ENCODE measurements at places on chromosomes 6 and 20.

DNA sequence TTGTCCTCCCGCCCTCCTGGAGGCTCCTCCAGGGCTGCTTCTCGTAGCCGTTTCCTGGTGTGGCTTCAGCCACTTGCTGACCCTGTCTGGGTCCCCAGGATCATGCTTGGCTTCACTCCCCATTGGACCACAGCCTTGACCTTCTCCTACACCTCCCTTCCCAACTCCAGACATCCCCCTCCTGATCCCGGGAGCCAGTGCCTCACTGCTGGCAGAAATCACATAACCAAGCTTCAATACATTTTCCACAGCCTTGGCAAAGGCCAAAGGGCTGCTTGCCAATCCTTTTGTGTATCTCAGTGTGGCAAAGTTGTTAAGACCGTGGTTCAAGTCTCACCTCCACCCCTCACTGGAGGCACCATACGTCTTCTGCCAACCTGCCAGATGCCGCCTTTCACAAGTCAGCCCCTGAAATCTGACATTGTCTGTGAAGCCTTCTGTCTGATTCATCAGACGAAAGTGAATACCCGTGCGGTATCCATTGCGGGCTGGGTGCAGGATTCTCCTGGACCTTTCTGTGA lies 60.1 kb downstream of the PHACTR3 start:
- no peak for DNase-seq

GRCh38 chr6:56904068-56904467 lies 50.8 kb upstream of the BEND6 start:
- DNase-seq = no peak

DNA sequence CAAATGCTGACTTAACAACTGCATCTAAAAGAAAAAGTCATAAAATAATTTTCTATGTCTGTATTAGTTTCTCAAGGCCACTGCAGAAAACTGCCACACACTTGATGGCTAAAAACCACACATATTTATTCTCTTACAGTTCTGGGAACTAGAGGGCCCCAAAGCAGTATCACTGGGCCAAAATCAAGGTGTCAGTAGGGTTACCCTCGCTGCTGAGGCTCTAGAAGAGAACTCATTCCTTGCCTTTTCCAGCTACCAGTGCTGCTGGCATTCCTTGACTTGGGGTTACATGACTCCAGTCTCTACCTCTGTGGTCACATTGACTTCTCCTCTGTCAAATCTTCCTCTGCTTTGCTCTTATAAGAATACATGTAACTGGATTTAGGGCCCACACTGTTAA lies 124.6 kb upstream of the THEMIS start:
- no peak for DNase-seq

DNA sequence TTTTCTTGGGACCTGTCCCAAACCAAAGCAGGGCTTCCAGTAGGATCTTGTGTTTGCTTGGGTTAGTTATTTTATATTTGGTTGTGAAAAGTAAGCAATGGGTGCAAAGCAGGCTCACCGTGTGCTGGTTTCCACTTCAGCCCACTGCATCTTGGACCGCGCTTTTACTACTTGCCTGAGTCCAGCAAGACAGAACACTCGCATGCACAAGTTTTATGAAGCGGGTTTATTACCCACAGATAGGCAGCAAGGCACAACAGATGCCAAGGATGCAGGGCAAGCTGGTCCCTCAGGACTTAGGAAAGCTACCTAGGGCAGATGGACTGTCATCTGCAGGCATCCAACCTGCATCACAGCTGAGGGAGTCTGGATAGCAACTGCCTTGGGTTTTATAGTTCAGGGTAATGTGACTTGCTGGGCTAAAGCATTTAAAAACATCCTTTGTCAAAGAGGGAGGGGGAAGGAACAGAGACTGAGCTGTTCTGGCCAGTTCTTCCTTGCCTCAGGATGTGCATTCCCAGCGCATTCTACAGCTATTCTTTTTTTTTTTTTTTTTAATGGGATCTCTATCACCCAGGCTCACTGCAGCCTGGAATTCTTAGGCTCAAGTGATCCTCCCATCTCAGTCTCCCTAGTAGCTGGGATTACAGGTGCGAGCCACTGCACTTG lies 18.5 kb downstream of the CITED2 start:
- DNase-seq = no peak

GRCh38 chr6:5995949-5996713 lies 10.6 kb downstream of the NRN1 start:
- peak; percentile 11 for DNase-seq

DNA sequence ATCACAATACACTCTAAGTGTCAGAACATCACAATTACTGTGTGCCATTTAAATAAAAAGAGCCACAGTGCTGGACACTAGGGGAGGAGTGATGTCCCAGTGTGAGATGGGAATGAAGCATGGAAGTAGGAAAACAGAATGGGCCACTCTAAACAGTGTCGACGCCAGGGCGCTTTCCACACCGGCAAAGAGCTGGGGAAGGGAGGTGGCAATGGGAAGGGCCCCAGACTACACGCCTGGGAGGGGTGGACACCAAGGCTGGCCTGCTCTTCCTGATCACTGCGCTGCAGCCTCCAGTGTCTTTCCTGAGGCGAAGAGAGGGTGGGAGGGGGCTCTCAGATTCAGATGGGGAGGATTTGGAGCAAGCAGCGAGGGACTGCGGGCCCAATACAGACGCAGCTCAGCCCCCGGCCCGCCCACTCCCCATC lies 75.9 kb downstream of the ERMARD start:
- no peak for DNase-seq

- no peak for DNase-seq
These were observed 139.2 kb upstream of the SASH1 start for GRCh38 chr6:148203281-148203925.

- DNase-seq = no peak
These were observed 93.6 kb downstream of the RPP40 start for GRCh38 chr6:4910037-4910760.

DNA sequence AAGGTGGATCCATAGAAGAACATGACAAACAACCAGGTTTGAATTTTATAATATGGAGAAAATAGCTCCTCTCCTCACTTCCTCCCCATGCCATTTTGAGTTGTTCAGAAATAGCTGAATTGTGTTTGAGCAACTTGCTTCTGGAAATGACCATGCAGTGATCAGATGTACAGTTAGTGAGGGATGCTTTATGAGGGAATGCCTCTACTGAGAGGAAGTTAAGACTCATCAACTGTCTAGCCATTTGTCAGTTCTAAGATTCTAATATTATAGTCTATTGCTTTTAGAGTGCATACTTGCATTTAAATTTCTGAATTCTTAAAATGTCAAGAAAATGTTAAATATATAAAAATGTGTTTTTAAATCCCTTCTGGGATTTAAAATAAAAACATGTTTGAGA lies 3.8 kb downstream of the LAMA2 start:
- DNase-seq = no peak

GRCh38 chr6:85394853-85395538 lies 54.9 kb upstream of the NT5E start:
- no peak for DNase-seq

GRCh38 chr20:63696306-63696627 lies 185 bp upstream of the TNFRSF6B start:
- DNase-seq = no peak

GRCh38 chr6:156795825-156796224 lies 18.6 kb downstream of the ARID1B start:
- DNase-seq = no peak

DNA sequence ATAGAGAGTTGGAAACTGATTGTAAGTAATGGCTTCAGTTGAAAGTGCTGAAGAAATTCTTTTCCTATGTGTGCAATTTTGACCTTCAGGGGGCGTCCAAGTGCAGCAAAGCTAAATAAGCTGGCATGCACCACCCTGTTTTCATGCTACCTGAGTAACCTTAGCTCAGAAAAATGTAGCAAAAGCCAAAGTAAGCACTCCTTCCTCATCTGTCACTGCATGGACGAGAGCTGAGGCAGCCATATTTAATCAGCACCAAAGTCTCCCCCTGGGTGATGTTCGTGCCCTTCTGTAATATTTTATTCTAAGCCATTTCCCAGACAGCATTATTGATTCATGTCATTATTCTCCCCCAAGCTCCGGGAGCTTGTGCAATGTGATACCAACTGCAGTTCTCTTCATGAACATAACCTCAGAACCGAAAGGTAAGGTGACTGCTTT lies 123.1 kb downstream of the RPS12 start:
- no peak for DNase-seq

GRCh38 chr6:90885611-90886056 lies 298.8 kb upstream of the MAP3K7 start:
- DNase-seq = no peak

- DNase-seq = no peak
These were observed 38.9 kb downstream of the SIRPA start for GRCh38 chr20:1934156-1934555.

DNA sequence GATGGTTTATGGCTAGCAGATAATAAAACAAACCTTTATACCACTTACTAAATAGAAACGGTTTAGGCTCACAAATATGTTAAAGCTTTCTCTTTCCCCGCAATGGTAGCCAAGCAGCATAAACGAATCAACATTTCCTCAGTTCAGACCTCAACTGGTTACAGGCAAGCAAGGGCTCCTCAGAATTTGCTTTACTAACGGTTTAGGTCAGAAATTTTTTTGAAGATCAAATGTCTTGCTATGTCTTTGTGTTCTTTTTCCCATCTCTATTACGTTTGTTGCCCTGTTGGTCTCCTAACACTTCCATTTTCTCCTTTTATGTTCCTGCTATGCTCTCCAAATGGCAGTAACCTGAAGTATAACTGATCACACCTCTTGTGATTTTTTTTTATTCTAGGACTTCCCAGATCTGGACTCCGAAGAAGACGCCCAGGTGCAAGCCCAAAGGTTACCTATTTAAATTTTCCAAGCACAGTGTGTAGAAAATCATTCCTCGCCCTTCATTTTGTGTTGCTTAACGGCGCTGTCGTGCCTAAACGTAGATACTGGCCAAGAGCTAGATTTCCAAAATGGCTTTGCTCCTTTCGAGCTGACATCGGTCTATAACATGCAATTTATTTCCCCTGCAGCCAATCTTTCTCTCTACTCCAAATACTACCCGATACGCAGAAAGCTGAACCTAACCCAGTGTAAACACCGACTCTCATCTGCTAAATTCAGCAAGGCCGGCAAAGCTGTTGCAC lies 717 bp upstream of the ASF1A start:
- DNase-seq = no peak

DNA sequence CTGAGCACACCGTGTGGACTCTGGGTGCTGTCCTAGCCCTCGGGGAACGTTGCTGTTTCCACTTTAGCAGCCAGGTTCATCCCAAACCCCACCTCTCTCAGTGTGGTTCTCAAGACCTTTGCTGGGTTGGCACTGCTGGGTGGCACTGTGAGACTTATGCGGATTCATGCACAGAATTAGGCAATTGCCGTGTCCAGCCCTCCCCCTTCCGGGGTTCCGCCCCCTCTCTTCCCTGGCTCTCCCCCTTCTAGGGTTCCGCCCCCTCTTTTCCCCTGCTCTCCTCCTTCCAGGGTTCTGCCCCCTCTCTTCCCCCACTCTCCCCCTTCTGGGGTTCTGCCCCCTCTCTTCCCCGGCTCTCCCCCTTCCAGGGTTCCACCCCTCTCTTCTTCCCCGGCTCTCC lies 39.8 kb upstream of the SLCO4A1 start:
- DNase-seq = peak; percentile 31

Data from activated CD4-positive, alpha-beta T cell treated with anti-CD3 and anti-CD28 coated beads for 4 hours (primary cell).